Neural crest cell (in vitro differentiated cells): ENCODE measurements at places on chromosomes 12 and 14. TPM values are rescaled to one million over a fixed set of nuclear protein-coding genes. Genes with fewer than 3 reads are reported as not detected.

Gene DPY19L2
- 23.2 and 25.2 TPM in 2 replicates for total RNA-seq

DNA sequence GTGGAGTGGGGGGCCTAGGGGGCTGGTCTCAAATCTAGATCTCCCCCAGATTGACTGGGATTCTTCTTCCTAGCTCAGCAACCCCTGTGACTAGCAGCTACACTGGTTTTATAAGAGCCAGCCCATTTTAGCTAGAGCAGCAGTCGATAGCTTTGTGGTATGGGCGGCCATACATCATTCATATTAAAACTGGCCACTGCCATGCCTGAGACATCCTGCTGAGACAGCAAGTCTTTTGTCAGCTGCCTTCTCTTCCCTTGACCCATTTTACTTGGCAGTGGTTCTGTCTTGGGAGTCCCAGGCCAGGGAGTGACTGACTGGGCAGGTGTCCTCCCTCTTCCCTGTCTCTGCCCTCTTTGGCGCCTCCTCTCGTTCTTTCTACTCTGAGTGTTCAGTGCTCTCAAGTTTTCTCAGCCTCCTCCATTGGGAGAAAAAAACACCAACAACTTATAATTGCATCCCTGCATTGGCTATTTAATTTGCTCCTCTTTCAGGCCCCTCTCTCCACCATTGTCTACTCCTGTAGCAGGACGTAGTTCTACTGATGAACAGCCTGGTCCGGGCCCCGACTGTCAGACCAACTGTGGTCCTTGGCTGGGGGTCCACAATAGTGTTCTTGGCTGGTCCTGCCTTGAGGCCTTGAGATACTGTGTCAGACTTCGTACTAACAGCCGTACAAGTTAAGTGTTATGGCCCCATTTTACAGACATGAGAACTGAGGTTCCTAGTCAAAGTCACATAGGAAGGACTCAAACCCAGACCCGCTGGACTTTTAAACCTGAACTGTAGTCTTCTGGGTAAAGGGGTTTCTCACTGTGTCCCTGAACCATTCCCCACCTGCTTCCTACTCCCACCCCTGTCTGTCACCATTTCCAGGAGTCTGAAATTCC is 18.3 kb upstream of the JDP2 start:
- H3K36me3 ChIP-seq, result no peaks in the 10 kb centered on the region
- H3K4me1 ChIP-seq, result peaks cover 15% of the 10 kb centered on the region
- no peak overlapping the region for H3K4me3 ChIP-seq

Gene CLEC2B
- 0.19 TPM in 1 of 2 replicates, not detected in the other for total RNA-seq

Gene TGM1
- total RNA-seq, result 4.5 and 6.4 TPM in 2 replicates

- DNase-seq, result no peak
- no peaks in the 10 kb centered on the region for H3K36me3 ChIP-seq
- peaks cover 21% of the 10 kb centered on the region for H3K4me1 ChIP-seq
- no peak overlapping the region for H3K4me3 ChIP-seq
Observed at GRCh38 chr12:93323625-93324329, 53.9 kb upstream of the NUDT4 start.
